Endothelial cell (in vitro differentiated cells): ENCODE measurements at places on chromosomes 16 and 17.

GRCh38 chr16:69793526-69793925 is 31.4 kb downstream of the WWP2 start:
- no peak for DNase-seq

DNA sequence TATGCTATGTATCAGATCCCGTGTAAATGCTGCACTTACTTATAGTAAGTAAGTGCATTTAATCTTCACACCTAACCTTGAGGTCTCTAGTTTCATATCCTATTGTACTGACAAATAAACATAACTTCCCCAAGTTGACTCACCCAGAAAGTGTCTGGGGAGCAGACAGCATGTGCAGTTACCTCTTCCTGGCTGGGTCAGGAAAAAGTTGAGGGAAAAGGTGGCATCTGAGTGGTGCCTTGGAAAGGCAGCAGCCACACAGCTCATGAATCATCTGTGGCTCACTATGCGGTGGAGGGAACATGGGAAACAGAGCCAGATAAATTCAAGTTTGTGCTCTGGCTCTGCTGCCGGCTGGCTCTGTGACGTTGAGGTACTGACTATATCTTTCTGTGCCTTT is 382.0 kb upstream of the DYNLRB2 start:
- DNase-seq, result no peak

DNA sequence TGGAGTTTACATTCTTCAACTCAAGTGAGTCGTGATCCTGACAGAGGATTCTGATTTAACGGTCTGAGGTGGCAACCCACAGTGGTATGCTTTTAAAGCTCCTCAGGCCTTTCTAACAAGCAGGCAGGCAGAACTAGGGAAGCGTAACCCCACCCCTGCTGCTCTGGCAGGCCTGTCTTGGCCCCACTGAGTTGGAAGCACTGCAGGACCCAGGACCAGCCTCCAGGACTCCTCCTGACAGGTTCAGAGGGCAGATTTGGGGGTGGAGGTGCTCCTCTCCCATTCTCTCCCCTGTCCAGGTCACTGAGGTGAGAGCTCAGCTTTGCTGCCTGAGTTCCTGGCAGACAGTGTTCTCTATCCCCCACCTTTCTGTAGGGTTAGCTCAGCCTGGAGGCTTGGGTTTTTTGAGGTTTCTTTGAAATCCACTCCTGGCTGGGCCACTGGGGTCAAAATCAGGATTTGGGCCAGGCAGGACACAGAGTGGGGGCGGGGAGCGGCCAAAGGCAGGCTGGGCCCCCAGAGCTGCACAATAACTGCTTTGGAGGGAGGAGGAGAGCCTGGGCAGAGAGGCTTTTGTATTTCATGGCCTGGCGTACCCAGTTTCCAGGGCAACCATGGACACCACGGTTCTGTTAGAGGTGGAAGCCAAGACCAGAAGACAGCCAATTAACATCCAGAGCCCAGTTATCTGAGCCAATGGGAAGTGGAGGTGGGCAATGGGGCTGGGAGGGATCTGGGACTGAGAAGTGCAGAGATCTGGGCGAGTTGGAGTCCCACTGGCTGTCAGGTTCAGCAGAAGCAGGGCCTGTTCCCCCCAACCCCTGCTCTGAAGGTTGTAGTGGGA is 9.5 kb downstream of the MRPL27 start:
- DNase-seq, result peak; percentile 60

DNA sequence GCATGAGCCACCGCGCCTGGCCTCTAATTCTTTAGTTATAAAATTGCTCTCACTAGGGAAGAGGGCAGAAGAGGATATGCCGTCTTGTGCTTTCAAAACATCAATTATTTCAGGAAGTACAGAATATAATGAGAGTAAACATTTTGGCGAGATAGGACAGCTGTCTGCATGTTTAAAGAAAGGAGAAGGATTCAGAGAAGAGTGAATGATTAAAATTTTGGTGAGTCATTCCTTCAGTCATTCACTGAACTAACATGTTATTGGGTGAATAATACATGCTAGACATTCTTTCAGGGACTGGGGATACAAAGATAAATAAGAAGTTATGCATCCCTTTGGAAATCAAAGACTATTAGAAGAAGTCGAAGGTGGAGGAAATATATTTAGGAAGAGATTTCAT is 590.3 kb upstream of the GOT2 start:
- no peak for DNase-seq

DNA sequence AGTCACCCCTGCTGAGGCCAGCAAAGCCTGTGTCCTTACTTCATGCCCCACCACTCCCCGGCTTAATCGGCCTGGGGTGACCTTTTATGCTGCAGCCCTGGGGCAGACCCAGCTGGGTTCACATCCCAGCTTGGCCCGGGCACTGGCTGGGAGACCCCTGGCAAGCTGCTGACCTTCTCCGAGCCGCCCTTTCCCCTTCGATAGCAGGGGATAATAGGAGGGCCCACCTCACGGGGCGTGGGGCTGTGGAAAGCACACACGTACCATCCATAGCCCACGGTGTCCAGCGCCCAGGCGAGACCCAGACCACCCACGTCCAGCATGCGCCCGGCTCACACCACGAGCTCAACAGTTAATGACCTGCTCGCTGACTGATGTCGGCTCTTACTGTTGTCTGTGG is 26.8 kb downstream of the TBC1D16 start:
- DNase-seq, result no peak

- peak; percentile 44 for DNase-seq
These were observed at the start of gene SLFN12 for GRCh38 chr17:35432176-35433074. Gene SLFN12, minus strand, starts transcription at chr17:35432500. Its CDS starts 9,472 bp downstream, at chr17:35423028.

DNA sequence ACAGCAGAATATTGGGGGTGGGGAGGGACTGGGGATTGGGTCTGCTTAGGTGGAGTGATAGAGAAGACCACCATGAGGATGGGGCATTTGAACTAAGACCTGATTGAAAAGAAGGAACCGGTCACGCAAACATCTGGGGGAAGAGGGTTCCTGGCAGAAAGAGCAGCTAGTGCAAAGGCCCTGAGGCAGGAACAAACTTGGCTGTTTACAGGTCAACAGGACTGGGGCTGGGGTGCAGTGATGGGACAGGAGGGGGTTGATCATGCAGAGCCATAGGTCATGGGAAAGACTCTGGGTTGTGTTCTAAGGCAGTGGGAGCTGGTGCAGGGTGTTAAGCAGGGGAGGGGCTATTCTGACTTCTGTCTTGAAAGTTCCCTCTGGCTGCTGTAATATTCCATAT is 1.9 kb downstream of the DRG2 start:
- DNase-seq, result no peak

- DNase-seq, result no peak
These were observed 48.9 kb downstream of the FBXL20 start for GRCh38 chr17:39352511-39352910.

DNA sequence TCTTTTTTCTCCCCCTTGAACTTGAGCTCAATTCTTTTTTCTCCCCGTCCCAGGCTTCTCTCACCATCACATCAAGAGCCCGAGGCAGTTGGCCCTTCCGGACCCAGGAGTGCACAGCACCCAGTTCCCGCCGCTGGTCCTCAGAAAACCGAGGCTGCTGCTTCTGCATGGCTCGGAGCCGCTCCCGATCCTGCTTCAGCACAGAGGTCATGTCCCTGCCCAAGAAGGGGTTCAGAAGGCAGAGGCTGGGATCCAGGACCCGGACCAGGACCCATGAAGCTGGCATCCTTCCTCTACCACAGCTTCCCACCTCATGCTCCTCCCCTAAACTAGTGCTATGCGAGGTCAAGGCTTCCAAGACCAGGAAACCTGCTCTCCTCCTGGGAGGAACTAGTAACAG is 10.5 kb downstream of the PER1 start:
- DNase-seq, result no peak

GRCh38 chr17:82120148-82120547 is 22.1 kb upstream of the FASN start:
- DNase-seq, result no peak

- no peak for DNase-seq
These were observed 11.2 kb upstream of the DNAH17 start for GRCh38 chr17:78588258-78589030.
